ENCODE measurements at places on chromosomes 4 and X.

DNA sequence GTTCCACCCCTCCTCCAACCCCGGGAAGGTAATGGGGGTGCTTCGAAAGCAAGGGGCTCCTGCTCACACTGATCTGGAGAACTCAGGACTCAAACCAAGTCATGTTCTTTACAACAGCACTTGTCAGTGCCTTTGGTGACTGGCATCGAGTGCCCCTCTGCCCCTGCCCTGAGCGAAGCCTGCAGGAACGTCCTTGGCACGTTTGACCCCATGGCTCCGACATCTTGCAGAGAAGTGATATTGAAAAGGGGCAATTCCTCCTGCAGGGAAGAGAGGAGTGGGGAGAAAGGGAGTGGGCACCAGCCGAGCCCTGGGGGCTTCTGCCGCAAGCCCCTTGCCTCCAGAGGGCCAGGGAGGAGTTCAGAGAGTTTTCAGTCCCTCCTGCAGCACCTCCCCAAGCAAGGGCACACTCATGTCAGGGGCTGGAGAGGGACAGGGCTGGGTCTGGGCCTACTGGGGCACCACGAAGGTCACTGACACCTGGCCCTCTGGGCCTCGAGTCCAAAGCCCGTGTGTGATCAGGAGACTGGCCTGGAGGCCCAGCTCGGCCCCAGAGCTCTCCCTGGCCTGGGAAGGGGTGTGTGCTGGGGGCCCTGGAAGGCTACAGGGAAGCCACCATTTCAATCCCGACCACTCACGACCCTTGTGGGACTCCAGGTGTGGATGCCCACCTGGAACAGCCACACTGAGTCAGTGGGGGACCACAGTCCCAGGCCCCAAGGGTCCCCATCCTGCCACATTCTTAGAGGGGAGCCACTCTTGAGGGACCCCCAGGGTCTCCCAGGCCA is 94.9 kb upstream of the NKX1-1 start:
- DNase-seq, result no peak

- DNase-seq, result no peak
Observed at GRCh38 chr4:158170691-158171561, 1.9 kb downstream of the GASK1B start.

- no peak for DNase-seq
Observed at GRCh38 chrX:109533005-109533404, 3.6 kb upstream of the NXT2 start.

- no peak for DNase-seq
Observed at GRCh38 chr4:41132055-41132683, 82.2 kb downstream of the APBB2 start.

GRCh38 chrX:131068945-131069719 is 11.0 kb downstream of the ARHGAP36 start:
- DNase-seq, result no peak

GRCh38 chr4:98399915-98400314 is 138.7 kb downstream of the RAP1GDS1 start:
- DNase-seq, result no peak

DNA sequence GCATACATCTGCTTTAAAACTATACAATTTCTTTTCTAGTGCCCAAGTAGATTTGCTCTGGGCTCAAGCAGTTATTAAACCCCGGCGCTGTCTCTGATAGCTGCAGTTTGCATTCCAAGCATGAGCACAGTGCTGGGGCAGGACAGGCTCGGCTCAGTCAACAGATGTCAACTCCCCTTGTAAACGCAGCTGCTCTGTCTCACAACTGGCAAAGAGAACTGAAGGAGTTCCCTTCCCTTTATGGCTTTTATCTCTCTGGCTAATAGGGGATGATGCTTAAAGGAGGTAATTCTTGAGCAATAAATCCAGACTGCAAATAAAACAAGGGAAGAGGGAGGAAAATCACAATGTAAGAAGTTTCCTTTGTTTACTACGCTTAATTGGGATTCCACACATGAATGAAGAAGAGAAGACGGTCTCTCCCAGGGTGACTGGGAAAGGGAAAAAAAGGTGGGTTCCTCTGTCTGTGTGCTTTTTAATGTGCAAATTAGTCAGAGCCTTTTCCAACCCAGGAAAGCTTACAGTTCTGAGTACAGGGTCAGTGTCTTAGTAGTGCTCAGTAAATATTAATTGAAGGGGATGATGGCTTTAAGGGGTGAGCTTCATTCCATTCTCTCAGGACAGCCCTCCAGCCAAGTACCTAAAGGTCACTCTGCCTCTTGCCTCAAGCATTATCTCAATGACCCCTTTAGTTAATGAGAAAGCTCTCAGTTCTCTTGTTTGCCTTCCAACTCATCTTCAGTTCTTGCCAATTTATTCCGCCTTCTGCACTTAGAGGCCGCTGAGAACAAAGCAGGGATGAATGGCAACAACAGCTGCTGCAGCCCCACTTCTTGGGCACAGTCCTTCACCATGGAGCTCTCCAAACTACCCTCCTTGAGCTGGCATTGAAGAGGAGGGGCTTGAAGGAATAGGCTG is 155.7 kb upstream of the JADE1 start:
- DNase-seq, result no peak

DNA sequence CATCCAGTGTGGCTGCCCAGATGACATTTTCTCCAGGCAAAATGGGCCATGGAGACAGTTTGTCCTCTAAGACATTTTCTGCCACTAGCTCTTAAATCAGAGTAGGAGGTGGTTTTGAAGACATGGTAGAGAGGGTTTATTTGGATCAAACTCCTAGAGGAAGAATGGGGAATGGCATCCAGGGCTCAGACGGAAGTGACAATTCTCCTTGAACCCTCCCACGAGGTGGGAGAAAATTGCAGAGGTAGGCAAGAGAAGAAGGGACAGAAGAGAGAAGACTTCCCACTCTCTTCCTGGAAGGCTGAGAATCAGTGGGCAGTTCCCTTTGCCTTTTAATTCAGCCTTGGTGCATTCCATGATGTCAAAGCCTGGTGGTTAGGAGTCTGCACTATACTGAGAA is 194.0 kb downstream of the SMIM20 start:
- no peak for DNase-seq

DNA sequence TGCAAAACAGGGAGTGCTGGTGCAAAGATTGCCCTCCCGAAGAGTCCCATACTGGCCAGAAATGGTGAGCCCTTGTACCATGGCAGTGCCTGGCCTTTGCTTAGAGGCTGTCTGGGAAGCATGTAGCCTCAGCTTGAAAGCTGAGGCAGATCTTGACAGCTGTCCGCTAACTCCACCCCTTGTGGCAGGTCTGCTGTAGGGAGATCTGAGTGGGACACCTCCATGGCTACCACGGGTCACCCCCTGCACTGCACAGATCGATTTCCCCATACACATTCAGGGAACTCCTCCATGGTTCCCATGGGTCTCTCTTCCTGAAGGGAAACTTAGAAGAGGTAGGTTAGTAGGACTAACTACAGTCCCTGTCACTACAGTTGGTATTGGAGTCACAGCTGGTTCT is 6.1 kb upstream of the ACOT9 start:
- no peak for DNase-seq

DNA sequence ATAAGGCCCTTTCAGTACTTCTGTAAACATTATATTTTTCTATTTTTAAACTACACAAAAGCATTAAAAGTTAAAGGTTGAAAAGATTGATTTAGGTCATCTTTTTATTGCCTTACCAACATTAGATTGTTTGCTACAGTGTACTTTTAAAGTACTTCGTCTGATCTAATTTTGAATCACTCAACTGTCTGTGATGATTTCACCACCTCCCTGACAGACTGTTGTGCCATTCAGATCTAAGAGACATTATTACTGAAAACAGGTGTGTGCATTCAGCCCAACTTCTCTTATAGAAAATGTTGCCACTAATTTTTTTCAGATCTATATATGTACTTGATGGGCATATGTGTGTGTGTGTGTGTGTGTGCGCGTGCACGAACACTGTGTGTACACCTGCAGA is 39.3 kb downstream of the GASK1B start:
- no peak for DNase-seq

DNA sequence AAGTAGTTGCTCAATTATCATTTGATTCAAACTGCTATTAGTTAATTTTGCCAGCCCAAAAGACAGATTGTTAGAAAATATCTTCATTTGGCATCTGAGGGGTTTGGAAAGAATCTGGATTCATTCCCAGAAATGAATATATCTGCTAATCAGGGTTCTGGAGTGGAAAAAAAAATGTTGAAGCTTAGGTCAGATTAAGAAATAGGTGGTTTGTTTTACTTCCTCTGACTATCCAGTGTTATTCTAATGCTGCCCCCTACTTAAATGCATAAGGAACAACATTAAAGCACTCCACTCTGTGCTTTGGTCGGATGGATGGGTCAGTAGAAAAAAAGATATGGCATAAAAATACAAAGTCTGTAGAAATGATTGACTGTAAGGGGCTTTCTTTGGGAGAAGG is 89.0 kb downstream of the LUZP4 start:
- no peak for DNase-seq

GRCh38 chr4:159455675-159456237 is 352.9 kb downstream of the RAPGEF2 start:
- DNase-seq, result no peak

DNA sequence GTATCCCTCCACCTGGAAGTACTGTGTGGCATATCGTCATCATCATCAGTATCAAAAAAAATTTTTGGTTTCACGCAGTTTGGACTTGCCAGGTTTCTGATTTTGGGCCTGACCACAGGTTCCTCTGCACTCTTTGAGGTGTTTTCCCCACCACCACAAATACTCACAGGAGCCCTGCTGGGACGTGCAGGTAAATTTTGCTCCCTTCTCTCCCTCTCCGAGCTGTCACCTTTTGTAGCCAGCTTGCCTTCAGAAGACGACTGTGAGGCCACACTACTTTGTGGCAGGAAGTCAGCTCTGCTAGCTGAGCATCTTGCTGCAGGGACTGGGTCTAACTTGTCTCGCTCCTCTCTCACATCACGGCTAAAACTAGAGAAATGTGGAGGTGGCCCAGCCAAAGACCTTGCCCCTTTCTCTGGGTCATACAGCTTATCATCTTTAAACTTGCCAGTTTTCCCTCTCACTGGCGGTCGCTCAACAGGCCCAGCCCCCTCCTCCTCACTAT is 2.8 kb downstream of the PJA1 start:
- no peak for DNase-seq

DNA sequence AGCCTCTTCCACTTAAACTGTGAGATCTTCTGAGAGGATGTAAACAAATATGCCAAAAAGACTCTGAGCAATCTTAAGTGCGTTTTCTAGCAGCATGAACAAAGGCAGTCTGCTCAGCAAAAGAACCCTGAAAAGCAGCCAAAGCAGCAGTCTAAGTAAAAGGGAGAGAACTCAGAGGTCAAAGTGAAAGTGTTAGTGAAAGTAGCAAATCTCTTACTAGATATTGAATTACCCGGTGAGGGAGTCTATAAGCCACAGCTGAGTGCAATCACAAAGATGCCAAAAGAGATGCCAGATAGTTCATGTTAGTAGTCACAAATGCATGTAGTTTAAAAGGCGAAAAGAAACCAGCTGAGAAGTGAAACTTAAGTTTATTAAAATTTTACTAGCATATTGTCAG is 7.9 kb upstream of the GNRHR start:
- DNase-seq, result no peak

DNA sequence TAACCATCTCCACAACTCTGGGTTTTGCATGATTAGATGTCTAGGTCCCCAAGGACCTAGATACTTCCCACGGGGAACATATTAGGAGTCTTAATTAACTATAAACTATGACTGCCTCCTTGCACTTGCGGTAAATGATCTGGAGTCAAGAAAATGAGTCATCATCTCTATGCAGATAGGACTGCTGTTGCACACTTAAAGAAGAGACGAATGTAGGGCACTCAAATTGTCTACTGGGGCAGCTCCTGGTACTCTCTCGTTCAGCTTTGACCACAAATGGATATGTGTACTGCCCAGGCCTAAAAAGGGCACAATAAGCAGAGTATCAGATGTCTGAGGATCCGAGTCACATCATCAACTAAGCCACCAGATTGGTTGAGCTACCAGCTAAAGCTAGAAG is 1783.4 kb upstream of the AGA start:
- no peak for DNase-seq

GRCh38 chr4:162684371-162684700 is 482.4 kb downstream of the NAF1 start:
- no peak for DNase-seq

DNA sequence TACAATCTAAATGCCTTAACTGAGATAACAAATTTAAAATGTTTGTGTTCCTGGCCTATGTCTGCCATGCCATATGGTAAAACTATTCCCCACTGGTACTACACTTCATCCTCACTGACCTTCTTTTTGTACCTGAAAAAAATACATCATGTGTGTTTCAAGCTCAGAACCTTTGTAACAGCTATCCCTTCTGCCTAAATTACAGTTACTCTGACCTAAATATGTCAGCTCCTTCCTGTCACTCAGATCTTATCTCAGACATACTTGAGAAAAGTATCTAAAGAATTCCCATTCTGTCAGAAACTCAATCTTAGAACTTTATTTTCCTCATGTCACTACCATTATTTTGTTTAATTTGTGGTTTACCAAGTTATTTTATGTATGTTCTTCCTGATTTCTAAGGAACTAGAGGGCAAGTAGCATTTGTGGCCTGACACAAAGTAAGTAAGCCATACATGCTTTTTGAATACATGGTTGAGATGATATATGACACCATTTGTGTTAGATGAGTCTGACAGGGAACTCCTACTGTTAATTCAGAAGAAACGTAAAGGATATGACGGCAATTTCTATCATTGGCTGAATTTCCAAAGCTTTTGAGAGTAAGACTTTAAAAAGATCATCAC is 456.5 kb upstream of the NDST3 start:
- no peak for DNase-seq

DNA sequence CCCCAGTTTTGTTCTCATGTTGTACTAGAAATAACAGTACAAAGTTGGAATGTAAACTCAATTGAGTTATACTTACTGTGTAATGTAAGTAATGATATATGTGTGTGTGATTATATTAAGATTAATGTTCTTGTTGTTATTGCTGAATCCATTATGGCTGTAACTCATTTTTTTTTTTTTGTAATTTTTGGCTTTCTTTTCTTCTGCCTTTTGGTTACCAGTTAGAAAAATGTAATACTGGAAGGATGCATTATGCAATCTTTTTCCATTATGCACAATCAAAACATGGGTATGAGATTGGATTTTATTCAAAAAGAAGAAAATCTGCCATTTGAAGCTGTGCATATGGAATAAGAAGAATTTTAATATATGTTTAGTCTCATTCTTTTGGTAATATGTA is 34.0 kb downstream of the BANK1 start:
- DNase-seq, result no peak

DNA sequence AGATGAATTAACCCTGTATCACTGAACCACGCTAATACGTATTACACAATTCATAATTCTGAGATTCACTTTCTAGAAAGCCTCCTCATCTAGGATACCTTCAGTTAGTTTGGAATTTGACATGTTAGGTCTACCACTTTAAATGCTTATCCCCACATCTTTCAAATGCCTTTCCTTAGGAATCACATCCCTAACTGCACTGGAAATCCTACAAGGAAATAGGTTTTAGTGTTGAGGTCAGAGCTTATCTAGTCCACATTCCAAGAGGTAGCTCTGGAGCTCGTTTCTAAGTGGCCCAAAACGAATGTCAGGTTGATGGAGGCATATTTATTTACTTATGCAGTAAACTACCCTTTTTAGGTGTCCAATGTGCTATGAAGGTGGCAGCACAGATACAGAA is 18.0 kb downstream of the PDHA1 start:
- no peak for DNase-seq

Measured in memory B cell (primary cell).